OCI-LY7 (cell line): ENCODE measurements at places on chromosomes 2 and 18. TPM values are rescaled to one million over a fixed set of nuclear protein-coding genes. Genes with fewer than 3 reads are reported as not detected.

DNA sequence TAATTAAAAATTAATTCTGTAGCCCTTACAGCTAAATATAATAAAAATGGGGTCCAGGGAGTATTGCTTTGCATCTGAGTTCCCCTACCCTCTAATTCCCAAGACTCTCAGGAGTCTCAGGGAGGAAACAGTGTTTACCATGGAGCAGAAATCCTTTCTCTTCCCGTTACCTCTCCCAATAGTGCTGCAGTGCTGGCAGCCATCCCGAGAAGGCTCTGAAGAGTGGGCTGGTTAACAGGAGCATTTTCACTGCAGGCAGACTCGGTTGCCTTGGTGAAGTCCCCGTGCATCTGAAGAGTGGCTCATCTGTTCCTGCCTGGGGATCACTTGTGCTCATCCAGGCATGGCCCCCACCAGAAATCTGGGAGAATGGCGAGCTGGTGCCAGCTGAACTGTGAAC lies 41.8 kb upstream of the TMEM178A start:
- no peak for DNase-seq

- no peak for DNase-seq
Observed at GRCh38 chr2:239040152-239040761, 192.4 kb downstream of the TWIST2 start.

DNA sequence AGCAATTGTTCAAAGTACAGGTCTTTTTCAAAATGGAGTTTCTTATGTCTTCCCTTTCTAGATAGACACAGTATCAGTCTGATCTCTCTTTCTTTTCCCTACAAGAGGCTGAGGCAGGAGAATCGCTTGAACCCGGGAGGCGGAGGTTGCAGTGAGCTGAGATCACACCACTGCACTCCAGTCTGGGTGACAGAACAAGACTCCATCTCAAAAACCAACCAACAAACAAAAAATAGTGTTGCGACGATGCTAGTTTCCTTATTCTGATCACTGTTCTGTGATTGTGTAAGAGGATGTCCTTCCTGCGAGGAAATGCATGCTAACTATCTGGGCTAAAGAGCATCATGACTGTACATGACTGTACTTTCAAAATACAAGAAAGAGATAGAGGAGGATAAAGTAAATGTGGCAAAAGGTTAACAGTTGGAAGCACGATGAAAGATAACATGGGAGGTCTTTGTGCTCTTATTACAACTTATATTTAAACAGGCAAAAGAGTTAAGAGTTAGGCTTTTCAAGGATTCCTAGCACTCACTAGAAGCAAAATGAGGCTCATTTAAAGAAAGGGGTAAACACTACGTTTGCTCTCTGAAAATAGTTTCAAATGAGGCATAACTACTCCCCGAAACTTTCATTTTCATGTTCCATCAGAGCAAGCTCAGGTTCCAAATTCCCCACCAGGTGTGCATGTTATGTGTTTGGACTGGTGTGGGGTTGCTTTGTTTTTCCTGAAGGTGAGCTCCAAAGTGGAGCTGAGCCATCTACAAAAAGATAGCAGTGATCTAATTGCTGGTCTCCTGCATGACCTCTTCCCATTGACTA lies 23.8 kb downstream of the SOWAHC start:
- DNase-seq = no peak

The CDH19 gene
- not detected in 2 replicates for total RNA-seq

The DTNA gene
- not detected in 2 replicates for total RNA-seq
